Hepatocyte (in vitro differentiated cells): ENCODE measurements at places on chromosomes 11 and 22. TPM values are rescaled to one million over a fixed set of nuclear protein-coding genes. Genes with fewer than 3 reads are reported as not detected.

Gene SLC25A18
- 4.2 and 5.5 TPM in 2 replicates for total RNA-seq

Gene TTLL1
- total RNA-seq: 4.9 and 6.4 TPM in 2 replicates

Gene BIK
- 2.0 and 10.6 TPM in 2 replicates for total RNA-seq

DNA sequence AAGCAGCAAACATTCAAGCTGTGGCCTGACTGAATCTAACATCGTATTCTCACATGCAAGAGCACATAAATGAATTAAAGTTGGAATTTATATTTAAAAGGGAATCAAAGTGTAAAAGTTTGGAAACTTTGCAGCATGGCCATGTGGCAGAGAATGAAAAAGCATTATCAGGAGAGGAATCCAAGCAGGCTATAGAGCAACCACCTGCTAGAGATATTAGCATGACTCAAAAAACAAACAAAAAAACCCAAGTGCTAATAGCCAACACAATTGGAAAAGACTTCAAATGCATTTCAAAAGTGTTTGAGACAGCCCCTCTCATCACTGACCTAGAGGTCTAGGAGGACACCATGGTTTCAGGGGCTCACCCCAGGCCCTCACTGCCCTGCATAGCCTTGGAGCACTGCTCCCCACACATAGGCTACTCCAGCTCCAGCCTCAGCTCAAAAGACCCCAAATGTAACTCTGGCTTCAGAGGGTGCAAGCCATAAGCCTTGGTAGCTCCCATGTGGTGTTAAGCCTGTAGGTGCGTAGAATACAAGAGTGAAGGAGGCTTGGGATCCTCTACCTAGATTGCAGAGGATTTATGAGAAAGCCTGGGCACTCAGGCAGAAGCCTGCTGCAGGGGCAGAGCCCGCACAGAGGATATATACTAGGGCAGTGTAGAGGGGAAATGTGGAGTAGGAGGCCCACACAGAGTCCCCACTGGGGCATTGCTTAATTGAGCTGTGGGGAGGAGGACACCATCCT lies 1.7 kb upstream of the KRTAP5-7 start:
- no peaks in the 10 kb centered on the region for H3K36me3 ChIP-seq
- peaks cover 4% of the 10 kb centered on the region for H3K4me1 ChIP-seq
- DNase-seq: no peak

DNA sequence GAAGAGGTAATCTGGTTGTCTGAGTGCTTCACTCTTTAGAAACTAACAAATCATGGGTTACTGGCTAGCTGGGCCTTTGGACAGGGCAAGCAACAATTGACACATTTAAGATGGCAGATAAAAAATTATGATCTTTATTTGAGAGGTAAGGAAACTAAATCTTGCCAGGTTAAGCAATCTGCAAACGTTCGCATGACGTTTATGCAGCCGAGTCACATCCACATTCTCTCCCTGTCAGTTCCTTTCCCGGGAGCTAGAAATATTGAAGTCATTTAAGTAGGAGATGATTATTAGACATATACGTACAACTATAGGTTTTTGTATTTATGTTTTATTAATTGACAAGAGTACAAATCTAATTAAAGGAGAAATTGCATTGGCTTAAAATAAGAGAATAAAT lies 57.4 kb upstream of the RCN1 start:
- peaks cover 8% of the 10 kb centered on the region for H3K27me3 ChIP-seq
- DNase-seq: no peak
- H3K27ac ChIP-seq: no peak overlapping the region
- H3K36me3 ChIP-seq: no peaks in the 10 kb centered on the region

DNA sequence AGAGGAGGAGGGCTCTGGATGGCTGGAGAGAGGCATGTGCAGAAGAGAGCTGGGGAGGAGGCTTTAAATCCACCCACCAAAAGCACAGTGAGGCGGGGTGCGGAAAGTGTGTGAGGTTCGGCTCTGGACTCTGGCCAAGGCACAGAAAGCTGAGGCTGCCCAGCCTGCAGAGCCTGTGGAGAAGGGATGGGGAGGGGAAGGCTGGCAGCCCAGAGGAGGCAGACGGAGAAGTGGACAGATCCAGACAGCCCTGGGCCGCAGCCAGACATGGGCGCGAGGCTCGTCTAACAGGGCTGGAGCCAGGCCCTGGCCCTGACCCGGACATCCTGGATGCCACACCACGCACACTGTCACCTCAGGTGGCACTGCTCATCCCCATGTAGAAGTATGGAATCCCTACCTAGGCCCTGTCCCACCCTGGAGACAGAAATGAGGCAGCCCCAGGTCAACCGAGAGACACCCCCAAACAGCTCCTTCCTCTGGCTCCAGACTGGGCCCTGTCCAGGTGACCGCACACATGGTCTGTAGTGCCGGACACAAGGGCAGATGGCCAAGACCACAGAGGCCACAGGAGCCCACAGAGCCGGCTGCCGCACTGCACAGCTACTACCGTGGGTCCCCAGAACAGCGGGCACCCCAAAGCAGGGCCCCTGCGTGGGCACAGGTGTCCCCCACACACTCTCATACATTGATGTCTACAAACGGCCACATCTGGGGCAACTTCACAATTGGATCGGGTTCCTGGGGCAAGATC lies 16.6 kb upstream of the MOB2 start:
- H3K27ac ChIP-seq: peak overlapping the region; percentile 9
- peak; percentile 56 for DNase-seq
- no peaks in the 10 kb centered on the region for H3K27me3 ChIP-seq
- no peak overlapping the region for H3K4me3 ChIP-seq
- peaks cover 6% of the 10 kb centered on the region for H3K4me1 ChIP-seq
- no peaks in the 10 kb centered on the region for H3K36me3 ChIP-seq

DNA sequence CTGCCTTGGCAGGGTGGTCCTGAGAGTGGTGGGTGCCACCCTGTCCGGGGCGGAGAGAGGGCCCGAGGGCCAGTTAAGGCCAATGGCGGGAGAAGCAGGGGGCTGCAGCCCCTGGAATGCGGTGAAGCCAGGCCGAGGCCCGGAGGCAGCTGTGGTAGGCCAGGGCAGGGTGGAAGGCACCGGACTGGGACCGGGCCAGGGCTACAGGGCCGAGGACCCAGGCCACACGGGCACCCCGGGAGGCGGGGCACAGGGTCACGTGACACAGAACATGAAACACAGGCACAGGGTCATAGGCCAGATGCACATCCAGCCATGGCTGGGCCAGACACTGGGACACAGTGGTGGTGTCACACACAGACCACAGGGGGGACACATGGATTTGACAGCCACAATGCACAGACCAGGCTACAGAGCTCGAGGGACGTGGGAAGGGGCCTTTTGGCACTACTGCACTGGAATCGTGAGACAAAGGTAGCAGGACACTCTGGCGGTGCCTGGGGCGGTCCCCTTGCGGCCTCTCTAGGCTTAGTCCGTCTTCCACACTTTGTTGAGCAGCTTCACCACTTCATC lies 2.8 kb downstream of the SLC25A1 start:
- no peak overlapping the region for H3K4me3 ChIP-seq
- no peak for DNase-seq
- H3K4me1 ChIP-seq: peaks cover 39% of the 10 kb centered on the region
- no peaks in the 10 kb centered on the region for H3K27me3 ChIP-seq
- no peaks in the 10 kb centered on the region for H3K36me3 ChIP-seq

- DNase-seq: no peak
- H3K4me3 ChIP-seq: no peak overlapping the region
- no peaks in the 10 kb centered on the region for H3K4me1 ChIP-seq
- no peaks in the 10 kb centered on the region for H3K36me3 ChIP-seq
- H3K27ac ChIP-seq: no peak overlapping the region
- no peaks in the 10 kb centered on the region for H3K27me3 ChIP-seq
Measured at GRCh38 chr22:36904260-36904880, 9.1 kb upstream of the CSF2RB start.

GRCh38 chr11:12200991-12201985 lies 90.9 kb downstream of the MICAL2 start:
- no peaks in the 10 kb centered on the region for H3K36me3 ChIP-seq
- DNase-seq: peak; percentile 65
- H3K27me3 ChIP-seq: no peaks in the 10 kb centered on the region
- H3K27ac ChIP-seq: peak overlapping the region; percentile 87
